ENCODE measurements at places on chromosomes 7 and 10. TPM values are rescaled to one million over a fixed set of nuclear protein-coding genes. Genes with fewer than 3 reads are reported as not detected.

The SVOPL gene
- 1.5 TPM for total RNA-seq

The WNT8B gene
- not detected for total RNA-seq

The MYO1G gene
- 2.6 TPM for total RNA-seq

The OIT3 gene
- 0.12 TPM for total RNA-seq

The EBF3 gene
- total RNA-seq, result 0.78 TPM

The PTPRE gene
- 26.9 TPM for total RNA-seq

The PDE6C gene
- not detected for total RNA-seq

The PAPOLB gene
- not detected for total RNA-seq

The CALML3 gene
- 0.09 TPM for total RNA-seq

The OR2A42 gene
- not detected for total RNA-seq

The MAPK8 gene
- 43.1 TPM for total RNA-seq

The PYROXD2 gene
- total RNA-seq, result 6.0 TPM

The DEPP1 gene
- 17.1 TPM for total RNA-seq

The NPC1L1 gene
- not detected for total RNA-seq

The ELFN1 gene
- total RNA-seq, result 0.25 TPM

The PITX3 gene
- total RNA-seq, result not detected

The PPIA gene
- total RNA-seq, result 1,320 TPM

The CPXM2 gene
- 11.6 TPM for total RNA-seq

The ENTPD1 gene
- 5.8 TPM for total RNA-seq

The ANKRD7 gene
- not detected for total RNA-seq

The CREB5 gene
- 2.4 TPM for total RNA-seq

The ZEB1 gene
- 24.9 TPM for total RNA-seq

The TEX36 gene
- total RNA-seq, result not detected

The MRPL43 gene
- 69.3 TPM for total RNA-seq

The CALHM3 gene
- not detected for total RNA-seq

The FANK1 gene
- 5.9 TPM for total RNA-seq

The SCIN gene
- total RNA-seq, result 95.5 TPM

The ELMO1 gene
- 5.6 TPM for total RNA-seq

The TAS2R5 gene
- 1.0 TPM for total RNA-seq

The SLC16A12 gene
- total RNA-seq, result 0.78 TPM

The CDC14C gene
- not detected for total RNA-seq

The FGF8 gene
- not detected for total RNA-seq

The SEC23IP gene
- 67.2 TPM for total RNA-seq

The ADAM22 gene
- 4.3 TPM for total RNA-seq

The ACTR3C gene
- 38.0 TPM for total RNA-seq

The NUPR2 gene
- 0.95 TPM for total RNA-seq

The HSPA14 gene
- 14.0 TPM for total RNA-seq

The NME8 gene
- not detected for total RNA-seq

The CHPF2 gene
- total RNA-seq, result 46.8 TPM

The LIPJ gene
- total RNA-seq, result 0.14 TPM

The VSTM4 gene
- total RNA-seq, result 3.5 TPM

The PLEKHS1 gene
- total RNA-seq, result 6.6 TPM

The SAMD9L gene
- total RNA-seq, result 9.9 TPM

The GPRIN2 gene
- total RNA-seq, result 56.7 TPM

The MINPP1 gene
- total RNA-seq, result 34.3 TPM

The KAZALD1 gene
- total RNA-seq, result 21.0 TPM

The OR2A1 gene
- not detected for total RNA-seq

The PSD gene
- total RNA-seq, result 4.1 TPM

The BTBD16 gene
- 0.14 TPM for total RNA-seq

The HOXA2 gene
- 2.7 TPM for total RNA-seq

The CDNF gene
- 2.0 TPM for total RNA-seq

The SPRN gene
- not detected for total RNA-seq

The PTCD1 gene
- 5.2 TPM for total RNA-seq

The SAP25 gene
- total RNA-seq, result 1.1 TPM

The IDI2 gene
- not detected for total RNA-seq

The PAX4 gene
- 0.98 TPM for total RNA-seq

The NEUROG3 gene
- total RNA-seq, result 2.4 TPM

Measured in left colon (tissue), 2 donors.